LHCN-M2 (cell line): ENCODE measurements at places on chromosomes 1 and 21.

- DNase-seq = peak; percentile 74
Observed at GRCh38 chr1:241654019-241654418, 1.9 kb downstream of the WDR64 start.

DNA sequence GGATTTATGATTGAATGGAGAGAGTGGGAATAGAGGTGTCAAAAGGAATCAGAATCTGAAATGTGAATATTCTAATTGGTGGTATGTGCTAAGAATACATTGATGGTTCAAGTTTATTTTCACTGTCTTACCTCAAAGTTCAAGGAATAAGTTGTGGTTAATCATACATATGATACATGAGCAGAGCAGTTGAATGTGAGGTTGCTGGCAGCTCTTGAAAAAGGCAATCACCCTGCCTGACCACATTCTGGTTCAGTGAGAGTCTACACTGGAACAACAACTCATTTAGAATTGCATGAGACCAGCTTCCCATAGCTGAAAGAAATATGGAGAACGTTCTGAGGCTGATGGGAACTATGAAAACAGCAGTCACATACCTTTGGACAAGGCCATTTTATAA, 68.3 kb upstream of the ARHGAP29 start:
- DNase-seq = peak; percentile 75

DNA sequence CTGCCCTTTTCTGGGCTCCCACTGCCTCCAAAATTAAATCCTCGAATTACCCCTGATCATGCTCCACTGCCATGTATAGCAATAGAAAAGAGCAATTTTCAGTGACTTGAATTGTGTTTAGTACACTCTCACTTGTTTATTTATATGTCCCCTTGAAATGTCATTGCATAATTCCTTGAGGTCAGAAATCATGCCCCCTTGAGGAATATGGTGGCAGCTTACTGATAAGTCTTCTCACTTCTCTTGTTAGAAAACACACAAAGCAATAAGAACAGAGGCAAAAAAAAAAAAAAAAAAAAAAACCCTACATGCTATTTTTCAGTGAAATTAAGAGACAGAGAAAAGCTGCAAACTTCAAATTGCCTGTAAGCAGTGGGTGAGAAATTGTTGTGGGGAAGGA, 37.5 kb downstream of the GPR88 start:
- peak; percentile 29 for DNase-seq

DNA sequence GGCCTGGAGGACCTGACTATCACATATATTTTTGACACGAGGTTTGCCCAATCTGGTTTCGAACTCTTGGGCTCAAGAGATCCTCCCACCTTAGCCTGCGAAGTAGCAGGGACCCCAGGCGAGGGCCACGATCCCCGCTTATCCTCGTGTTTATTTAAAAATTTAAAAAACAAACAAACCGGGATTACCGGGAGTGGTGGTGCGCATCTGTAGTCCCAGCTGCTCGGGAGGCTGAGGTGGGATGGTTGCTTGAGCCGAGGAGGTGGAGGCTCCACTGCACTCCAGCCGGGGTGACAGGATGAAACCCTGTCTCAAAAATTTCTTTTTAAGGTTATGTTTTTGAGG, 452 bp upstream of the EXOSC10 start:
- DNase-seq = no peak

DNA sequence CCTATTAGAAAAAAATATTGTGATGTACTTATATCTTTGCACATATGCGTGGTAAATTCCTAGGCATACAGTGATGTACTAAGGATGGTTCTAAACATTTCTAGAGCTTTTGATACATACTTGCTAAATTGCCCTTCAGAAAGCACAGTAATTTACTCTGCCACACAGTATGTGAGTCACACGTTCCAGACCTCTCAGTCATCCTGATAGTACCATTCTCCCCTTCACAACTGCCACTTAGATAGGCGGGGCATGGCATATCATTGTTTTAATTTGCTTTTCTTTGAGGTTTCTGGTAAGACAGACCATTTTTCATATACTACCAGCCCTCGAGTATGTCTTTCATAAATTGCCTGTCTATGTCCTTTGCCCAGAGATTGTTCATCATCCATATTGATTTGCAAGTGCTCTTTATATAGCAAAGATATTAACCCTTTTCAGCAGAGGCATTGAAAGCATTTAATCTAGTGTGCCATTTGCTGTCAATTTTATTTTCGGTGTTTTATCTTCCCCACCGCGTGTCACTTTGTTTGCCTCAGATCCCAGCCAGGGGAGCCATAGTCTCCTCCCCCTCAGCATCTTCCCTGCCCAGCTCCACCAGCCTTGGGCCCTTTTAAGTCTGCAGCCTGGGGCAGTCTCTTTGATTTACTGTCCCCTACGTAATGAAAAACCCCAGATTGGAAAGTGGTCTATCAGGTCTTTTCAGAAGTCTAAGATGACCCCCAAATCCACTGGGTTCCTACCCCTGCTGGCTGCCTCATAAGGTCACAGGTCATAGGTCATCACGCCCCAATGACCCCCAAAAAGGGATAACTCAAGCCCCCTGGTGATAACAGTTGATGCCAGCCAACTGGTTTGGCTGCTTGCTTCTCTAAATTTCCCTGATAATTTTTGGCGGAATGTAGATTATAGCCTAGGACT, 11.8 kb upstream of the PAX7 start:
- peak; percentile 52 for DNase-seq

DNA sequence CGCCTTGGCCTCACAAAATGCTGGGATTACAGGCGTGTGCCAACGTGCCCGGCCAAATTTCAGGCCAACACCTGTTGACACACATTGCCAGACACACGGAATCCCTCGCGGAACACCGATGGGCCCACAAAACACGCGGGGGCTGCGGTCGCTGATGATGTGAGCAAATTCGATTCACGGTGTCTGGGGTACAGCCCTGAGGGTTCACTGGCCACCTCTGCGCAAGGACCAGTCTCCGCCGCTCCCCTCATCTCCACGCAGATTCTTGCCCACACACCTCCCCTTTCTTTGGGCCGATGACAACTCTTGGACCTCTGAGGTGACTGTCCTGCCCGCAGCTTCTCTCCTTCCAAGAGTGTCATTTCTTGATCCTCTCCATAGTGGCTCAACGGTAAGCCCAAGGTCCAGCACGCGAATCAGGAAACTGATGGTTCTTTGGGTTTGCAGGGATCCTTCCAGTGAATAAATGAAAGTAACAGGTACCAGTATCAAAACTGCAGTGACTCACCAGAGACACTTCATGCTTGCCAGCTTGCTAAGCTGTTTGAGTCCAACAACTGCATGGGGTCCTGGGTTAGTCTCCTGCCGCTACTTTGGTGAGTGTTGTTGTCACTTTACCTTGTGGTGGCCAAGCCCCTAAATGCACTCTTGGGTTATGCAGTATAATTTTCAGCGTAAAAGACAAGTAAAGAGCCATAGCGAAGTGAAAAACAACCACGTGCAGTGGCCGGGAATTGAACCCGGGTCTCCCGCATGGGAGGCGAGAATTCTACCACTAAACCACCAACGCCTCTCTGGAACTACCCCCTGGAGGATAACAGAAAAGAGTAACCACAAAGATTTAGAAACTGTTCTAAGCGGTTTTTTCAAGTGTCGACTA, 11.0 kb upstream of the RNU1-3 start:
- DNase-seq = peak; percentile 90
